Activated CD4-positive, CD25-positive, alpha-beta regulatory T cell treated with anti-CD3 and anti-CD28 coated beads, Interleukin-2, amount 50 U/mL, for 16 hours (primary cell): ENCODE measurements at places on chromosomes 3 and 15.

DNA sequence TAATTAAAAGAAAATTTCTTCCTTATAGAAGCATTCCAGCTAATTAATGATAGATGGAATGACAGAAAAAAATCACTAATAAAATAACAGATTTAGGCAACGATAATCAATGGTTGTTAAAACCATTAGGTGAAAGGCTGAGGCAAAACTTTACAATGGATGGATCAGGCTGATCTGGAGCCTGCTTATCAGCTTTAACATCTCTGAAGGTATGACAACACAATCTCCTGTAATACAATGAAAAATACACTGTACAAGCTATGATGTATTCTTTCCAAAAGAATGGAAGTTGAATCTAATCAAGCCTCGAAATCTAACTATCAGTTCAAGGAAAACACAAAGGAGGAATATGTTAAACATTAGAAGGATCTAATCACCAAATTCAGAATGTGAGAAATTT is 39.3 kb downstream of the EMC4 start:
- no peak for DNase-seq

DNA sequence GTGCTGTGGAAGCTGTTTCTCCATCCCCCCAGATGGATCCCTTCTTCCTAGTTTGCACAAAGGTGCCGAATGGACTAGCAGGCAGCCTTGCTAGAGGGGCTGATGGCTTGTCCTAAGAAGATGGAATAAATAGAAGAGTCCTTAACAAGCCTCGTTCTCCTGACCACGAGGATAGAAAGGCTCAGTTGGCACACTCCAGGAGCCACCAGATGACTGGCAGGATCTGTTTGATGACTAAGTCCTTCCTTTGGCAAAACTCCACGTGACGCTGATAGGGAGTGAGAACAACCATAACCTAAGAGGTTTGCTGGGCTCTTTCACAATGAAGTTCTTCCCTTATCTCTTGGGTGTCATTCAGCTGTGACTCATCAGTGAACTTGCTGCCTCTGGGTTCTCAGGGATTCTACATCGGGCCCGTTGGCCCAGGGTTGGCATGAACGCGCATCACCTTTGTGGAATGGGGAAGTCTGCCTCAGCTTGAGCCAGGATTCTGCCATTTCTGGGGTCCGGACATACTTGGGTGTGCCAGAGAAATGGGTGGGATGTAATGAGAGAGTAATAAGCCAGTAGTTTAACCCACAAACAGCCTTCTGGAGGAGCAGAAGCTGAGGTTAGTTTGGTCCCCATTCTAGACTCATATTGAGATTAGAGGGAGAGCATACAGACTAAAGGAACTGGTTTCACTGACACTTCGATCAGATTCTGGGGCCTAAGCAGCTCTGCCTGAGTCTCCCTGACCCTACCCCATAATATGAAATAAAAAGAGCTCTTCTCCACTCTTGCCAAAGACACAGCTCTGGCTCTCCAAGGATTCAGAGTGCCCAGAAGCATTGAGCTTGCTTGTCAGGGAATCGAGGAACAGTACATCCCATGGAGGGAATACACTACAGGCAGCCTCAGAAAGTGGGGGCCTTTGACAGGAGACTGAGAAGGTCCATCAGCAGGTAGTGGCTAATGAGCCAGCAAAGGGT is 2.0 kb upstream of the MELTF start:
- no peak for DNase-seq

- no peak for DNase-seq
These were observed 155.8 kb upstream of the ATP11B start for GRCh38 chr3:182637350-182638110.

DNA sequence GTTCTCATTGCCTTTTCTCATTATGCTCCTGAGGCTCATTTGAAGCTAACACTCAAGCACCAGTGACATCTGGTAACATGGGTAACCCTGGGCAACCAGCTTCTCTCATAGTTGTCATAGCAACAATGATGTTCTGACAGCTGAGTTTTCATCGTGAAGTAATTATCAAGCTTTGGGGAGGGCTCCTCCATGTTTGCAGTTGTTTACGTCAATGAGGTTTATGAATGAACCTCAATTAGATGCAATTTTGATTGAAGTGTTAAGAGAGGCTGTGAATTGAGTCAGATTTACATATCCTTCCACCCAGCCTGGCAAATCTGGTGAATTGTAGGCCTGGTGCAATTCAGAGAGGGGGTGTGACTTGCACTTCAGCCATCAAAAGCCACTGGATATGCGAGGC is 119.3 kb upstream of the CHD2 start:
- no peak for DNase-seq

DNA sequence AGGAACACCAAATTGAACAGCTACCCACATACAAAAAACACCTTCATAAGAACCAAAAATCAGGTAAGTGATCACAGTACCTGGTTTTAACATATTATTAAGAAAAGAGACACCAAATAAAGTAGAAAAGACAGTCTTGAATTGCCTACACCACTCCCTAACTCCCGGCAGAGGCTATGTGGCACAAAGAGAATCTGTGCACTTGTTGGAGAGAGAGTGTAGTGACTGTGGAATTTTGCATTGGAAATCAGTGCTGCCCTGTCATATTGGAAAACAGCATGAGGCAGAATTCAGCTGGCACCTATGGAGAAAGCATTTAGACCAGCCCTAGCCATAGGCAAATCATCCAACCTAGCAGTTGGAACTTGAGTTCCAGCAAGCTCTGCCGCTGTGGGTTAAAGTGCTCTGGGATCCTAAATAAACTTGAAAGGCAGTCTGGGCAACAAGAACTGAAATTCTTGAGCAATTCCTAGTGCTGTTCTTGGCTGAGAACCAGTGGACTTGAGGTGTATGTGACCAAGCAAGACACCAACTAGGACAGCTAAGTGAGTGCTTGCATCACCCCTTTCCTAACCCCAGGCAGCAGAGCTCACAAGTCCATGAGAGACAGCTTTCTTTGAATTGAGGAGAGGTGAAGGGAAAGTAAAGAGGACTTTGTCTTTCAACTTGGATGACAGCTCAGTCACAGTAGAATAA is 969.6 kb upstream of the ALCAM start:
- DNase-seq = no peak

DNA sequence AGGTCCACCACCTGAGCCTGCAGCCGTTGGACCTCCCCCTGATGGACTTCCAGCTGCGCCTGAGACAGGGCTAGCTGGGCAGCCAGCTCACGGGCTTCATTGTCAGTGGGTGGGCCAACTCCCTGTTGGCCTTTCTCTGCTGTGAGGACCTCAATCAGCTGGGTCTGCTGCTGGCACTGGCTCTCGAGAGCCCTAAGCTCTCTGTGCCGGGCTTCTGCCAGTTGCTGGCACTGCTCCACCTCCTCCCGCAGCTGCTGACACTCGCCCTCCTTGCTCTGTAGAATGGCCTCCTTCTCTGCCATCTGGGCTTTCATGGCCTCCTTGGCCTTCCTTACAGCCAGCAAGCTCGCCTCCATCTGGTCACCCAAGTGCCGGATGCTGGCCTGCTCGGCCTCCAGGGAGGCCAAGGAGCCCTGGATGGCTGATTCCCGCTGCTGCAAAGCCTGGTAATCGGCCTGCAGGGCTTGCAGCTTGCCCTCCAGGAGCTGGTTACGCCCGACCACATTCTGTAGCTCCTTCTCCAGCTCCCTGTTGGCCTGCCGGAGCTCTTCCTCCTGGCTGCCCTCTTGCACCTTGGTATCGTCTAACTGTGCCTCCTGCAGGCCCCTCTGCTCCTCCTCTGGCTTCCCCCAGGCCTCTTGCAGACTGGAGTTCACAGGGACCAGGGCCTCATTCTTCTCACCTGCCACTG is 23.8 kb downstream of the CXCR6 start:
- no peak for DNase-seq

GRCh38 chr15:58247855-58248842 is 110.0 kb downstream of the AQP9 start:
- no peak for DNase-seq

GRCh38 chr3:188026191-188026968 is 127.6 kb upstream of the LPP start:
- DNase-seq = no peak

DNA sequence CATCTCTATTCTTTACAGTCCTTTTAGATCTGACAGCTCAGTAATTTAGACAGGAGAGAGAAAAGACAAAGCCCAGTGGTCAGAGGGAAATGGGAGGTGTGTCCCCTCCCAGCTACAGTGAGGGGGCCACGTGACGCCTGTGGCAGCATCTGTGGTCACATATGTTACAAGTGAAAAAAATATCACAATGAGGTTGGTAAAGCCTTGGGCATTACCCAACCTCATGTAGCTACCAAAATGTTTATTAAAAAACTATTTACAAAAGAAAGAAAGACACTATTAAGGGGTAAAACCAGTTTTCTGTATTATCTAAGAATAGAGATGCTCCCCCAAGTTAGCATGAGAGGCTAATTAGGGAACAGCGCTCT is 42.9 kb upstream of the PLCL2 start:
- no peak for DNase-seq

GRCh38 chr15:58179741-58180381 is 41.7 kb downstream of the AQP9 start:
- DNase-seq = no peak

- no peak for DNase-seq
These were observed 233.8 kb downstream of the NTRK3 start for GRCh38 chr15:88022716-88023115.
